Activated CD8-positive, alpha-beta memory T cell treated with anti-CD3 and anti-CD28 coated beads, Interleukin-2, amount 10 ng/mL, durations not matched to agents 7 days and 5 days (primary cell): ENCODE measurements at places on chromosomes 3 and 15.

DNA sequence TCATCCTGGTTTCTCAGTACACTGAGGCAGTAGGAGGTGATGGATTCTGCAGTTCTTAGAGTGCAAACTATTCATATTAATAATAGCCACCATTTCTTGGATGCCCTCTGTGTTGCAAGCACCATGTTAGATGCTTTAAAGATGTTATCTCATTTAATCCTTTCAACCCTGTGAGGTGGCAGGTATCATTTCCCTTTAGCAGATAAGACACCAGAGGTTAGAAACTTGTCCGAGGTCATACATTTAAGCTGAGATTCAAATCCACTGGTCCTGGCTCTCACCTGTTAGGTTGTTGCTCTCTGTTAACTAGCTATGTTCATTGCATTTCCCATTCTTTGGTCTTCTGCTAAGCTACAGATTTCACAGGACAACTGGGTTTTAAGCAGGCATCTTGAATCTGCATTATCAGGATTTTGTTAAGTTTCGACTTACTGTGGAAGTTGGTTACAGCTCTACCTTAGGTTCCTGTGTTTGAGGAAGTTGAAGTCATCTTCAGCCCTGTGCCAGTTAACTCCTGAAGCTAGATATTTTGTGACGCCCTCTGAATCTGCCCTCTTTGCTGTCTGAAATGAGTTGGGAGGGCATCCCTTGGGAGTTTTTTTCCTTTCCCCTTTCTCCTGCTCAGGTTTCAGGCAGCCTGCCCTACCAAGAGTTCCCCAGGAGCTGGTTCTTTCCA lies 6.4 kb downstream of the PDE8A start:
- DNase-seq: peak; percentile 31

DNA sequence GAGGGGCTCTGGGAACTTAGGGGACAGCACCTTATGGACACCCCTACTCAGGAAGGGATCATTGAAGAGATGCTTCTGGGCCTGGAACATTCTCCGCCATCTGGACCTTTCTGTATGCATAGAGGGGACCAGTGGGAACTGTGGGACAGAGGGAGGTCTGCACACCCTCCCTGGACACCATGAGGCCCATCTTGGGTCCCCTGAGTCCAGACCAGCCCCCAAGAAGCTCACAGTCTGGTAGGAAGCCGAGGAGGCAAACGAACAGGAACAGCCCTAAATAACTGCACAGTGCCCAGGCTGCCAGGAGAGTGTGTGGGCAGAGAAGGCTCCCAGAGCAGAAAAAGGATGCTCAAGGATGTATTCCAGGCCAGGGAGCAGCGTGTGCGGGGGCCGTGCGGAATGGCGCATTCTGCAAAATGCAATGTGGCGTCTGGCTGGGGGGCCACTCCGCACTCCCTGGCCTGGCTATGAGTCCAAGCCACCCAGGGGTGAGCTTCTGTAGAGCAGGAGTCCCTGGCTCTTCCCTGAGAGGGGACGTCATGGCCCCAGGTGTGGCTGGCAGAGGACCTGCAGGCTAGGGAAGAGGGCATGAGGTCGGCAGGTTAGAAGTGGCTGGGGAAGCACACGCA lies 24.5 kb upstream of the KLF13 start:
- no peak for DNase-seq

DNA sequence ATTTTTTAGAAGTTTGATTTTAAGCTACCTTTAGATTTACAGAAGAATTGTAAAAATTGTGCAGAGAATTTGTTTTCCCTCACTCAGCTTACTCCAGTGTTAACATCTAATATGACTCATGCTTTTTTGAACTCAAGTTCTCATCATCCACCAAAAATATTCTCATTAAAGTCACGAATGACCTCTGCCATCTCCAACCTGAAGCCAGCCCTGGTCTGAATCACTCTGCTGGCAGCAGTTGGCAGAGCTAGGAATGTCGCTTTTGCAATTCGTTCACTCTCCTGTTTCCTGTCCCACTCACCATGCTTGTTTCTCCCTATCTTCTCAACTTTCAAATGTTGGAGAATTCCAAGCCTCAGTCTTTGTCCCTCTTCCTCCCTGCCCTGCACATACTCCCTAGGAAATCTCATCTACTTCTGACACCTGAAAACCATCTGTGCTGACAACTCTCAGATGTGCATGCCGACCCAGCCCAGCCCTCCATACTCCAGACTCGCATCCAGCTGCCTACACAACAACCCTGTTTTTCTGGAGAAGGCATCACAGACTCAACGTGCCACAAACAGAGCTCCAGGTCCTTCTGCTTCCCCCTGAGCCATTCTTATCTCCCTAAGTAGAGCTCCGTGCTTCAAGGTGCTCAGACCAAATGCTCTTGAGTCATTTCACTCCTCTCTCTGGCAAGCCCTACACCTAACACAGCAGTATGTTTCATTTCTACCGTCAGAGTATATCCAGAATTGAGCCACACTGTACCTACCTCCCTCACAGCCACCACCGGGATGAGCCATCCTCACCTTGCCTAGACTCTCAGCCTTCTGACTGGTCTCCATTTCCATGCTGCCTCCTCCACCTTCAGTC lies 24.9 kb downstream of the PRR23E start:
- no peak for DNase-seq

- DNase-seq: no peak
Observed at GRCh38 chr3:107208100-107208499, 169.1 kb upstream of the CCDC54 start.

DNA sequence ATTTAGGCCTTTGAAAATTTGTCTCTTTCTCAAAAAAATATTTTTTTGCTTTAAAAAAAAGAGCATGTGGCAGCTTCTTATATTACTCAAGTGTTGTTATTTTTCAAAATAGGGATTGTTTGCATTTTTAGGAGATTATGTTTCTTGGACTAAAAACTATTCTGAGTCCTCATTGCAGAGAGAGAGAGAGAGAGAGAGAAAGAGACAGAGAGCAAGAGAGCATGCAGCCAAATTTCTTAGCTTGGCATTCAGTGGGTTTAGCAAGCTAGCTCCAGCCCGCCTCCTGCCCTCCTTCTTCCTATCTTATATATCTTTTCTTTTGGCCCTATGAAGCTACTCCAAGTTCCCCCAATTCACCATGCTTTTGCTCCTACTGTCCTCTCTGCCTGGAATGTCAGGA lies 55.7 kb downstream of the CEMIP start:
- DNase-seq: no peak

GRCh38 chr3:136490646-136491405 lies 240.7 kb downstream of the PCCB start:
- no peak for DNase-seq

- no peak for DNase-seq
Observed at GRCh38 chr3:9019259-9019961, 56.1 kb upstream of the RAD18 start.

GRCh38 chr3:36656873-36657272 lies 107.5 kb downstream of the DCLK3 start:
- DNase-seq: no peak

DNA sequence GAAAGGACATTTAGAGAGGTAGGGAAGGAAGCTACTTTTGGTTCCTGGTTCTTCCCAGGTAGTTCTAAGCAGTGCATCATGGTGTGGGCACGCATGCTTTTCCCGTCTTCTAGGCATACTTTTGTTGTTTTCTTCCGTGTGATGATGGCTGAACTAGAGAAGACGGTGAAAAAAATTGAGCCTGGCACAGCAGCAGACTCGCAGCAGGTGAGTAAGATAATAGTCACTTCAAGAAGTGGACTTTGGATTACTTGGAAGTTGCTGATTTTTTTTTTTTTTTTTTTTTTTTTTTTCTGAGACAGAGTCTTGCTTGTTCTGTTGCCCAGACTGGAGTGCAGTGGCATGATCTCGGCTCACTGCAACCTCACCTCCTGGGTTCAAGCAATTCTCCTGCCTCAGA lies 17.9 kb downstream of the FANCD2OS start:
- DNase-seq: no peak

- DNase-seq: peak; percentile 58
Observed at GRCh38 chr3:12869035-12869621, 27.8 kb upstream of the RPL32 start.

- DNase-seq: no peak
Observed at GRCh38 chr3:150680562-150680961, 23.2 kb downstream of the ERICH6 start.

DNA sequence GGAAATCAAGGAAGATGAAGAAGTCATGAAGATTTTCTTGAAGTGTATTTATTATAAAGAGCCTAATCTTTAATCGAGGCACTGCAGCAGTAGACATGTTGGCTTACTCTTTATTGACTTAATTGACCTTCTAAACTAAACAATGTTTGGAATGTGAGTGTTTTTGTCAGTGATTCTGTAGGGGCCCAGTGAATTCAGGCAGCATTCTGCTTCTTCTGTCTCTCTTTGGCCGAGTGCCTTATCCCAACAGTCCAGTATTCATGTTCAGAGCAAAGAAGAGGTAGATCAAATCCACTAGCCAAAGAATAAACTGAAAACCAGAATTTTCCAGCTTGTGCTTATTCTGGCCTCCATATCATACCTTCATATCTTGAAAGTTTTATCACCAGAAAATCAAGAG lies 55.7 kb downstream of the RLBP1 start:
- no peak for DNase-seq

DNA sequence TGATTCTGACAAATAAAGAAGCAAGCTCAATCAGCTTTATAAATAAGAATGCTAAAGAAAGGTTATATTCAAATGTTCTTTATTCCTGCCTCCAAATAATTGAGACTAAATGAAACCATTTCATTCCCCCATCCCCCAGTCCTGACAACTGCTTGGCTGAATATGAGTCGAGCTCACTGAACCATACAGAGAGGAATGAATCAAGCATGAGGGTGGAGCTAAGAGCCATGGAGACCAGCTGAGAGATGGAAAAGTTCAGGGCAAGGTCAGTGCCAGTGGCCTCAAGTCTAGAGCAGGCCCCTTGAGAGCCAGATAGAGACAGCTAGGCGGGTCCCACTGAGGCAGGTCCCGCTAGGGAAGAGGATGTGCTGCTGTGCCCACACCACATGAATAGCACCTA lies 188.7 kb upstream of the EIF1B start:
- no peak for DNase-seq

DNA sequence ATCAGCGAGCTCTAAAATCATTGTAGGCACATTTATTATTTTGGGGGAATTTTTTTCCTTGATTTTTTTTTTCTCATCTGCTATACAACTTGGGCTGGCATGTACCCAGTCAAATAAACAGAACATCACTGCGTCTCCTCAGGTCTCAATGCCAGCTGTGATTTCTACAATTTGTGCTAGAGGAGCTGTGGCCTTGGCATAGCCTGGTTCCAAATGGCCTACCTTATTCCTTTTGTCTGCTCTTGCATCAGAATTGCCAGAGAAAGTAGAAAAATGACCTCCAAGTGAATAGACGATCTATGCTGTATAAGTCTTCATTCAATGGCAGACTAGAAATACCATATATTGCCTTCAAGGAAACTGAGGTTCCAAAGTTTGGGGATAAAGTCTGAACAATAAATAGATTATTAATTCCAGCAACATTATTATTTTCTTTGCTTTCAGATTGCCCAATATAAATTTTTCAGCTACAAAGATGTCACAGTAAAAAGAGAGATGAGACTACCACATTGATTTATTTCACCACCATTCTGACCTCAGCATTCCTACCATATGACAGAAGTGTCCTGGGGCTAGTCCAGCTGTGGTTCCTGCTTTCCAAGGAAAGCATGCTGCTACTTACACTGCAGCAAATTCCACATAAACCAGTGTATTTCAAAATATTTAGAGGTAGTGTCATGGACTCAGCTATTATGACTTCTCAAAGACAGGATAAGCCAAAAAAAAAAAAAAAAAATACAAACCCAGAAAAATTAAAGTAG lies 493.9 kb upstream of the ZNF385D start:
- DNase-seq: no peak

GRCh38 chr15:101613130-101614000 lies 38.8 kb downstream of the TM2D3 start:
- DNase-seq: no peak

DNA sequence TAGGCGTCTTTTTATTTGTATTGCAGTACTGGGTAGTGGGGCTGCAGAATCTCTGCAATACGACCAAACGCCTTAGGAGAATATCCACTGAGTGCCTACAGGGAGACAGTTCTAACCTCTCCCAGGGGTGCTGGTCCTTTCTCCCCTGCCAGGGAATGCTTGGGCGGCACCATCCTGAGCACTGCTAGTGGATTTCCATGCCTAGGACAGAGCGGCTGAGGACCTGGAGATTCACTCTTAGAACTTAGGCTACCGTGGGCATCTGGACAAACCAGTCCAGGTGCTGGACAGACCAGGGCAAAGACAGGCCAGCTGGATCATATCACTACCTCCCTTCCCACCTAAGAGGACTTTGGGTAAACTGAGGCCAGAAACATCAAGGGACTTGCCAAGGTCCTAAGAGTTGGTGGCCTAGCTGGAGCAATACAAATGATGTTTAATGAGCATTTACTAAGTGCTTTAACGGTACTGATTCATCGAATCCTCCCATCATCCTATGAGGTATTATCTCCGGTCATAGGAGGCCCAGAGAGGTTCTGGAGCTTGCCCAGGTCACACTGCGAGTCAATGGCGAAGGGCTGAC lies 902 bp downstream of the TMEM44 start:
- DNase-seq: no peak

- no peak for DNase-seq
Observed at GRCh38 chr3:152355744-152356665, 87.3 kb downstream of the MBNL1 start.

GRCh38 chr15:57114070-57114469 lies 195.6 kb downstream of the TCF12 start:
- no peak for DNase-seq

- DNase-seq: no peak
Observed at GRCh38 chr15:58736018-58736643, 13.4 kb downstream of the ADAM10 start.

- DNase-seq: peak; percentile 72
Observed at GRCh38 chr3:108602249-108602934, 12.9 kb downstream of the DZIP3 start.

DNA sequence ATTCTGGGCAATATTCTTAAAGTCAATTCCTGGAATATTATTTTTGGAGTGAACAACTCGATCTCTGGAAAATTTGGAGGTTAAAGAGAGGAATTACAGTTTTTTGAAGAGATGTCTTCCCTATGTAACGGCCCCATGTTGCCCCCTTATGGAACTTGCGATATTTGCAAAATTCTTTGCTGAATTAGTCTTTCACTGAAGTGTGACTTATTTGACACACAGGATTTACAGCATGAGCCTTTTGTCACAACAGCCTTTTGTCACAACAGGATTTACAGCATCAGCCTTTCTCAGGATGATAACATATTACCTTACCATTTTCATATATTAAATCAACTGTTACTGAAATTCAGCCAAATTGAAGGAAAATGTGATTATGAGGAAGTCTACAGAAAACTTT lies 37.8 kb upstream of the SPTSSB start:
- DNase-seq: no peak

- no peak for DNase-seq
Observed at GRCh38 chr3:4730719-4731118, 237.6 kb downstream of the ITPR1 start.

- DNase-seq: no peak
Observed at GRCh38 chr15:58361273-58361759, 70.5 kb upstream of the LIPC start.

DNA sequence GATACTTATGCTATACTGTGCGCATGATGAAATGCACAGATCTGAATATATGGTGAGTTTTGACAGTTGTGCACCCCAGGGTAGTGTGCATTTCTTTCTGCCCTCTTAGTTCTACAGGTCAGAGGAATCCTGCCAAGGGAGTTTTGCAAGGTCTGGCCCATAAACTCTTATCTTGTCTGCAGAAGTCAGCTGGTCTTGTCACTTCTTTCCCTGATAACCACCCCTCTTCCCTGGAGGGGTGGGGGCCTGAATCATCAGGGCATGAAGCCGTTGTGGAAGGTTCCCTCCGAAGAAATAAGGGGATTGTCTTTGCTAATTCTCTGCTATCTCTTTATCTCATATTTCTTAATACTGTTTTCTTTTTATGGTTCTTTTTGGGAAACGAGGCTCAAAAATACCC lies 30.4 kb downstream of the TRIM71 start:
- no peak for DNase-seq
